ENCODE measurements at places on chromosomes 13 and 19.

DNA sequence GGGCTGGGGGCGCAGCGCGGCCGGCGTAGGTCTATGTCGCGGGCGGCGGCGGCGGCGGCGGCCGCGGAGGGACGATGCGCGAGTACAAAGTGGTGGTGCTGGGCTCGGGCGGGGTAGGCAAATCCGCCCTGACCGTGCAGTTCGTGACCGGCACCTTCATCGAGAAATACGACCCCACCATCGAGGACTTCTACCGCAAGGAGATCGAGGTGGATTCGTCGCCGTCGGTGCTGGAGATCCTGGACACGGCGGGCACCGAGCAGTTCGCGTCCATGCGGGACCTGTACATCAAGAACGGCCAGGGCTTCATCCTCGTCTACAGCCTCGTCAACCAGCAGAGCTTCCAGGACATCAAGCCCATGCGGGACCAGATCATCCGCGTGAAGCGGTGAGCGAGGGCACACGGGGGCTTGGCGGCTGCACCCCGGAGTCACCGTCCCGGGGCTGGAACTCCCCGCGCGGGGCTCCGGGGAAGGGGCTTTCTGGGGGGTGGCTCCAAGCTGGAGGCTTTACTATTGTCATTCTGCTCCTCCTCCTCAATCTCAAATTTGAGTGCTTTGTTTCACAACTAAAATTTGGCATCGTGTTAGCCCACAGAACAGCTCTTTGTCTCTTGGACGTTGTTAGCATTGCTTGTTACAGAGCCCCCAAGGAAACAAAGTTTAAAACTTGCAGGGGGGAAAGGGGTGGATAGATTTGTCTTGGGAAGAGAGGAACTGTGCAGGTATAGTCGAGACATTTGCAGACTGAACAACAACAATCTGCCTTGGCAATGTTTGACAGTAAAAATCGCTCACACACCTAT, 630 bp downstream of the RAP2A start:
- DNase-seq: peak; percentile 34

DNA sequence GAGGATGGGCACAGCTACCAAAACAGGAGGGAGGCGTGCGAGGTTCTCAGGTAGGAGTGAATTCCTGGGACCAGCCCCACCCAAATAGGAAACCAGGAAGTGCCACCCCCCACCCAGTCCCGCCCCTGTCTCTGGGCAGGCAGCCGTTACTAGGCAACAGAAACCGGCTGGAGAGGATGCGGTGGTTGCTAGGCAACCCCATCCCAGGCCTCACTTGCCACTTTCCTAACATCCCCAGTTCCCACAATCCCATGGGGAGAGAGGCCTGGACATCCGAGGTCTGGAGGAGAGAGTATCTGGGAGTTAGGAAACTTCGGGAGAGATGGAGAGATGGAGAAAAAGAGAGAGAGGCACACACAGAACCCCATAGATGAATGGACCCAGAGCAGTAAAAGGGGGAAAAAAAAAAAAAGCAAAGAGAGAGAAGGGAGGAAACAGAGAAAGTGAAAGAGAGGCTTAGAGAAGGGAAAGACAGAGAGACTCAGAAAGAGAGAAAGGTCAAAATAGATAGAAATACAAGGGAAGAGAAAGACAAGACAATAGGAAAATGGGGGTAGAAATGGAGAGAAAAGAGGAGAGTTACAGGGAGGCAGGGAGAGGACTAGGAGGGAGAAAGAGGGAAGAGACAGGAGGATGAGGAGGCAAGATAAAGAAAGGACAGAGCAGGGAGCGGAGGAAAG, 3.8 kb downstream of the GRIK5 start:
- DNase-seq: no peak

DNA sequence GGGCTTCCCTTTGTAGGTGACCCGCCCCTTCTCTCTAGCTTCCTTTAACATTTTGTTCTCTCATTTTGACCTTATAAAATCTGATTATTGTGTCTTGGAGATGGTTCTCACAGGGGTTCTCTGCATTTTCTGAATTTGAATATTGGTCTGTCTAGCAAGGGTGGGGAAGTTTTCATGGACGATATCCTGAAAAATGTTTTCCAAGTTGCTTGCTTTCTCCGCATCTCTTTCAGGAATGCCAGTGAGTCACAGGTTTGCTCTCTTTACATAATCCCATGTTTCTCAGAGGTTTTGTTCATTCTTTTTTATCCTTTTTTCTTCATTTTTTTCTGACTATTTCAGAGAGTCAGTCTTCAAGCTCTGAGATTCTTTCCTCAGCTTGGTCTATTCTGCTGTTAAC, 53.6 kb downstream of the POSTN start:
- DNase-seq: no peak

GRCh38 chr19:38197937-38198704, 25.9 kb downstream of the DPF1 start:
- DNase-seq: no peak

DNA sequence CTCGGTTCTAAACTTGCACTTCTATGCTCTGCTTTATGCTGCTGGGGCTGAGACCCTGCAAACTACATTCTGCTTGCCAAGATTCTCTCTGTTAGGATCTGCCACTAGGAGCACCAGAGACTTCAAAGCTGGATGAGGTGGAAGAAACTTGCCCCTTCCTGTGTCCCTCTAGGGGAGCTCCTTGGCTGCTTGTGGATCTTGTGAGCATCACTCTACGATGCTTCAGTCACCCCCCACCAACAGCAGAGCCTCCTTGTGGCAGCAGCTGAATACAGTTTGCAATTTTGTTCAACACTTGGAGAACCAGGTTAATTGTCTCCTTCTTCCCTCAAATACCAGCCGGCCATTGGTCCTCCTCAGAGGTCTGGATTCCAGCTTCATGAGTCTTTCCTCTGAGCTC, 310.6 kb downstream of the FGF14 start:
- no peak for DNase-seq

- no peak for DNase-seq
Measured at GRCh38 chr13:61728471-61728870, 312.8 kb upstream of the PCDH20 start.

All from activated CD4-positive, alpha-beta T cell treated with anti-CD3 and anti-CD28 coated beads for 4 hours (primary cell).